Esophagus muscularis mucosa (tissue), 4 donors: ENCODE measurements at places on chromosomes 3 and 15. TPM values are rescaled to one million over a fixed set of nuclear protein-coding genes. Genes with fewer than 3 reads are reported as not detected.
A peak's percentile ranks its signal among the peaks of the same experiment; 100 is the strongest.

- DNase-seq = peak; percentile 79
Measured at GRCh38 chr15:28978011-28978378, 92.2 kb downstream of the APBA2 start.

DNA sequence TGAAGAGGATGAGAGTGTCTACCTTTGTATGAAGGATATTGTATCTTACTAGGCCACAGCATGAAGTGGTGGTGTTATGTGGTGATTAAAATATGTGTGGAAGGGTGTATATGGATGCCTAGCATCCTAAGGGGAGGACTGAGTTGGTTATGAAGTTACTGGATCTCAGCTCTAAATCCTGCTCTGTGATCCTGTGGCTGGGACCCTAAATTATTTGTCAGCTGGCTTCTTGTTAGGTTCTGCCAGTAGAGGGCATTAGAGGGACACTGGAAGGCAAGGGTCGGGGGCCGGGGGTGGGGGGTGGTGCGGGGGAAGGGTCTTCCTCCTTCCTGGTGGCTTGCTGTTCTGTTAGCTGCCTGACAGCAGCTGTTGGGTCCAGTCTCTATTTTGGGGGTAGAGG lies 34.9 kb downstream of the MORF4L1 start:
- DNase-seq = no peak

- DNase-seq = no peak
Measured at GRCh38 chr15:67413770-67414390, 107.1 kb upstream of the C15orf61 start.

DNA sequence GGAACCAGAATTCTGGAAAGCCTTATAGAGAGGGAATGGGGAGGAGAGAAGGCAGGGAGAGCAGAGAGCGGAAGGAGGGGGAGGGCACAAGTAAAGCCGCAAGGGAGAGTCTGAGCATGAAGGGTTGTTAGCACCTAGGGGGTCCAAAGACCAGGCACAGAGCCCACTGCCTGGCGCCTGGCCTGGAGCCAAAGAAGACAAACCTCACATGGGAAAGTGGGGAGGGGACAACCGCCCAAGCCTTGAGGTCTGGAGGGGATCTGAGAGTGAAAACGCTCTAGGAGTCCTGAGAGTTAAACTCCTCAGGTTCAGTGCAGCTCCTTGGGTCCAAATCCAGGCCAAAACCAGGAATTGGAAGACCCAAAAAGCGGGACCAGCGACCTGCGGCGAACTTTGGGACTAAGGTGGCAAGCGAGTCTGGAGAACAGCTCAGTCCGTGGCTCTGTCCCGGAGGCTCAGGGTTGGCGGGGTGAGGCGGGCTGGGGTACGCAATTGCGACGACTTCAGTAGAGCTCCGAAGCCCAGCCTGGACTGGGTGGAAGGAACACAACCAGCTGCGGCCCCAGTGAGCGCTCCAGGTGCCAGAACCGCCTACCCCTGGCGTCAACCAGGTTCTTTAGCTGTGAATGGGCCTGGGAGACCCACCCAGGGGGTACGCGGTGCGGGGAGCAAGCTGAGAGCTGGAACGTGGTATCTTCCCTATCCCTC lies 807 bp upstream of the INAFM2 start:
- DNase-seq = no peak

DNA sequence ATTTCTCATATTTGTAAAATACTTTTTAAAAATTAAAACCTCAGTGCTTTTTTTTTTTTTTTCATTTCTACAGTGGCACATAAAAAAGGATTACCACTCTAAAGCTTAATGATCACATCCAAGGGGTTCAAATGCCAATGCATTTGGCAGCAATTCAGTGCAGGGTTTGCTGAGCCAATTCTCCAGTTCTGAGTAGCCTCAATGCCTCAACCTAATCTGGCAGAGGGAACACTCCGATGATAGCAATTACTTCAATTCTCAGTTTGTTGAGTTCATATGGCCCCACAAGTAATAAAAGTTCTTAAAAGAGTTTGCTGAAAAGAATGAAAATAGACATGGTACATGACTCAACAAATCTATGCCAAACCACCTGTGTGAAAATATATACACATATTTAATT lies 79.3 kb upstream of the RBMS3 start:
- DNase-seq = no peak

GRCh38 chr15:79166311-79166955 lies 75.9 kb upstream of the RASGRF1 start:
- DNase-seq = peak; percentile 88

DNA sequence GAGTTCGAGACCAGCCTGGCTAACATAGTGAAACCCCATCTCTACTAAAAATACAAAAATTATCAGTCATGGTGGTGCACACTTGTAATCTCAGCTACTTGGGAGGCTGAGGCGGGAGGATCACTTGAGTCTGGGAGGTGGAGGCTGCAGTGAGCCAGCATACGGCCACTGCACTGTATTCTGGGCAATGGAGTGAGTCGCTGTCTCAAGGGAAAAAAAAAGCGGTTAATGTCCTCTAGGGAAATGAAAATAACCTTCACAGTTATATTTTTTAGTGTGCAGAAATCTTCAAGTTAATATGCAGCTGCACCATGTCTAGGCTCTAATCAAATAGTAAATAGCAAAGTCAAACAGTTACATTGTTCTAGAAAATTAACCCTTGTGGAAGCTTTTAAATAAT lies 14.8 kb downstream of the CEP19 start:
- DNase-seq = no peak

GRCh38 chr3:44235604-44236484 lies 5.8 kb upstream of the TOPAZ1 start:
- DNase-seq = no peak

Gene TEX55
- total RNA-seq = not detected

- DNase-seq = no peak
Measured at GRCh38 chr3:13821126-13821525, 58.7 kb downstream of the WNT7A start.

- DNase-seq = no peak
Measured at GRCh38 chr3:52894756-52895155, 2.6 kb downstream of the STIMATE start.

Gene CLDN18
- total RNA-seq = not detected

- DNase-seq = no peak
Measured at GRCh38 chr15:81331600-81331999, 7.7 kb upstream of the STARD5 start.

- DNase-seq = no peak
Measured at GRCh38 chr3:21859124-21860081, 108.4 kb upstream of the ZNF385D start.

DNA sequence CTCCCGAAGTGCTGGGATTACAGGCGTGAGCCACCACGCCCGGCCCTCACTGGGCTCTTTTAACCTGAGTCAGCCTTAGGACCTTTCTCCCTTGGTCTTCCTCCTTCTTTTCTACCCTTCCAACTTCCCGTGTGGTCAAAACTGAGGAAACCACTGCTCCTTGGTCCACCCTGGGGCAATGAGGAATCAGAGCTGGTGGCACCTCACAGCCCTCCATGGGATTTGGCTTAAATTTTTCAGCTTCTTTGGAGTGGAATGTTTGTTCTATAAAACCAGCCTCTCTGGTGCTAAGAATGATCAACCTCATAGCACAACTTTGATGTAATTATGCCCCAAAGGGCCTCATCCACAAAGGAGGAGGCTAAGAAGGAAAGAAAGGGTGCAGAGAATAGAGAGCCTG lies 76.6 kb upstream of the CFAP20DC start:
- no peak for DNase-seq

Gene CYP1A1
- total RNA-seq = not detected

DNA sequence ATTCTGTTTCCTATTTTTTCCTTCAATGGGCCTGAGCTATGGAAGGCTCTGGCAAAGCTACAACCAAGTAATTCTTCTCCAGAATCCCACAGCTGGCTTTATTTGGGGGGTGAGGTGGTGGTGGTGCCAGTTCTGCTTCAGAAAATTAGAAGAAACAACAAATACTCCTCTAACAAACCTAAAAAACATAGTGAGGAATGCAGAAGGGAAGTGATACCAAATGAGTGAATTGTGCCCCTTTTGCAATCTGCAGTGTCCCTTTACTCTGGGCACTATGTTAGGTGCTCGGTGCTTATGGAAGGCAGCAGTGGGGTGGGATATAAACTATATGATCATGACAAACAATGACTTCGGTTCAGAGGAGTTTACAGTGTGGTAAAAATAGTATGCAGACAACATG lies 90.4 kb upstream of the ROPN1 start:
- DNase-seq = no peak

DNA sequence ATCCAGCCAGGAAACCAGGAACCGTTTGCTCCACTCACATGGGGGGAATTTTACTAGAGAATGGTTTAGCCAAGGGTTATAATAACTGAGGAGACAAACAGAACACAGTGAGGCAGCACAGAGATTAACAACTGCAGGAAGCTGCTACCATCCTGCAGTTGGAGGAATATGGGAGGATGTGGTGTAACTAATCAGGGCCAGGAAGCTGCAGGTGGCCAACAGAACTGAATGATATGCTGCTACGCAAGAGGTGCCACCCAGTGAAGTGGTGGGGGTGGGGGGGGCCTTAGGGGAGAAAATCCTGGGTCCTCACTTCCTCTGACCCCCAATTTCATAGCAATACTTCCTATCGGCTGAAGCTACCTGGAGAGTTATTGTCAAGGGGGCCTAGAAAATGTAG lies 306.4 kb upstream of the STT3B start:
- DNase-seq = no peak

Gene REC114
- not detected for total RNA-seq

Gene XCR1
- 0.17 TPM for total RNA-seq

DNA sequence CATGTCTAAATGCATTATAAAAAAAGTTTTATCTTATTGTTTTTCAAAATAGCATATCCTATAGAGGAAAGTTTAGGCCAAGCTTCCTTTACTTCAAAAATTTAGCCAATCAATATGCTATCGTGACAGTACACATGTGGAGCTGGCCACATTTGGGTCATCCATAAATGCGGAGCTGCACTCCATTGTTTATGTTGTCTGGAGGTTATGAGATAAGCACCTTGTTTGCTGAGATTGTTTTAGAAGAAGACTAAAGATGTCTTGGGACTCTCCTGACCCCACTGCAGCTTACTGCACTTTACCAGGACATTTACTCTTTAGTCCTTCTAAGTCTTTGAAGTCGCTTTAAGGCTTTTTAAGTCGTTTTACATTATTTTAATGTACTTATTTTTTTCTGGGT lies 265.9 kb downstream of the OCA2 start:
- no peak for DNase-seq

Gene FBXL22
- 81.6 TPM for total RNA-seq

Gene IL16
- total RNA-seq = 14.7 TPM

GRCh38 chr15:91652610-91653207 lies 200.8 kb upstream of the SLCO3A1 start:
- no peak for DNase-seq

GRCh38 chr3:150876611-150877265 lies 28.5 kb downstream of the MINDY4B start:
- no peak for DNase-seq

Gene DNAH1
- 3.7 TPM for total RNA-seq

Gene PLSCR2
- not detected for total RNA-seq

- DNase-seq = no peak
Measured at GRCh38 chr15:56683908-56684307, 49.4 kb downstream of the ZNF280D start.

DNA sequence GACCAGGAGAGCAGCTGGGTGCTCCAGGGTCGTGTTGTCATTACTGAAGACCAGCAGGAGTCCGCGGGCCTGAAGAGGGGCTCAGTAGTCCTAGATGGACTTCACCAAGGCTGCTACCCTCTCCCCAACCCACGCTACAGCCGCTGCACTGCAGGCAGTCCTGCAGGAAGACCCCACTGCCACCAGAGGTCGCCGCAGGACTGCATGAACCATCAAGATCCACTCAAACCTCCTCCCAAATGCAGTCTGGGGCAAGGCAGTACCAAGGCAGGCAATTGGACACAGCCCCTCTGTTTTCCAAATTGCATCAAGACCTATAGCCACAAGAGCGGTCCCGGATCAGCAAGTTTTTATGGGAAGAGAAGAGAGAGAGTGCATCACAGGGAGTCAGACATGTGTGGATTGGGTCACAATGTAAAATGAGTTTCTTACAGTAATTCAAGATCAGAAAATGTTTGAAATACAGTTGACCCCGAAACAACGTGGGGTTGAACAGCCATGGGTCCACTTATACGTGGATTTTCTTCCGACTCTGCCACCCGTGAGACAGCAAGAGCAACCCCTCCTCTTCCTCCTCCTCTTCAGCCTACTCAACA lies 46.7 kb downstream of the DZIP1L start:
- DNase-seq = no peak

Gene CASR
- total RNA-seq = under 0.01 TPM

DNA sequence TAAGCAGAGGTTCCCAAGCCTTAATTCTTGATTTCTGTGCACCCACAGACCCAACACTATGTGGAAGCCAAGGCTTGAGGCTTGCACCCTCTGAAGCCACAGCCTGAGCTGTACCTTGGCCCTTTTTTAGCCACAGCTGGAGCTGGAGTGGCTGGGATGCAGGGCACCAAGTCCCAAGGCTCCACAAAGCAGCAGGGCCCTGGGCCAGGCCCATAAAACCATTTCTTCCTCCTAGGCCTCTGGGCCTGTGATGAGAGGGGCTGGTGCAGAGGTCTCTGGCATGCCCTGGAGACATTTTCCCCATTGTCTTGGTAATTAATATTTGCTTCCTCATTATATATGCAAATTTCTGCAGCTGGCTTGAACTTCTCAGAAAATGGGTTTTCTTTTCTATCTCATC lies 60.9 kb upstream of the GSK3B start:
- no peak for DNase-seq

DNA sequence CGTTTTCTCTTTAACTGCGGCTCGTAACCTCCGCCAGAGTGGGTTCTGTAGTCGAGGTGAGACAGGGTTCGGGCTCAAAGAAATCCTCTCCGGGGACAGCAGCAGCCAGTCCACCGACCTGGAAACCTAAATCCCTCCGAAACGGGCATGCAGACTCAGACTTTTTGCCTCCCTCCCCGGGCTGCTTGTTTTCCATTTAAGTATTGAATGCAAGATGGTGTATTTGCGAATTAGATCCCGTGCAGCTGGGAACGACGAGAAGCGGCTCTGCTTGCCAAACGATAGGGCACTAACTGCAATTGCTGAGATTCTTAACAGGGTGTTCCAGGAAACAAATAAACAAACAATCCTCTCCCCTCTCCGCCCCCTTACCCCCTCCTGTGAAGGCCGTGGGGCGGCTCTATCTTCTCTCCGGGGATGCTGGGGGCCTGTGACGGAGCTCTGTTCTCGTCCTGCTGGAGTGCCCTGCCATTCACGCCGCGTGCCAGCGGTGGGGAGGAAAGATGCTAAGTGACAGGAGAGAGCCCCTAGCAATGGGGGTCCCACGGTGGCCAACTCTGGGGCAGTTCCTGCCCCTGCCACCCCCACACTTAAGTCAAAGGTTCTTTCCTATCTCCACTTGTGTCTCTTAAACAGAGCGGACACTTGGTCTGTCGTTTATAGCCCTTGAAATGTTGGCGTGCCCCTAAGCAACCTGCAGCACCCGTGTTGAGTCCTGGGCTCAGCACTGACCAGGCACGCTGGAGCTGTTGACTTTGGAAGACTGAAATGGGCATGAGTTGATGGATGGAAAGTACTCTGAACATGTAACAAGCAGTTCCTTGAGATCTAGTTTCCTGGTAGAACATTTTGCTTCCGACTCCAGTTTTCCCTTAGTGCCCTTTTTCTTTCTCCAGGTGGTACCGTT lies 1.3 kb upstream of the ETV5 start:
- no peak for DNase-seq

- DNase-seq = no peak
Measured at GRCh38 chr15:89325039-89325803, 9.4 kb downstream of the POLG start.
